ENCODE measurements at places on chromosomes 4 and X. TPM values are rescaled to one million over a fixed set of nuclear protein-coding genes. Genes with fewer than 3 reads are reported as not detected.

Gene SLC39A8
- 8.8 TPM for total RNA-seq

Gene HDAC8
- 22.8 TPM for total RNA-seq

Gene HGFAC
- total RNA-seq = not detected

Gene PPP1R2C
- not detected for total RNA-seq

Gene NUDT11
- 10.3 TPM for total RNA-seq

Gene NPY2R
- under 0.01 TPM for total RNA-seq

Gene STBD1
- total RNA-seq = 2.0 TPM

Gene DKK2
- total RNA-seq = 0.39 TPM

Gene HSFX2
- total RNA-seq = not detected

Gene PDCL2
- not detected for total RNA-seq

Gene ATP8A1
- total RNA-seq = 2.2 TPM

Gene GAGE10
- total RNA-seq = not detected

Gene ETDC
- not detected for total RNA-seq

Gene EREG
- total RNA-seq = 13.5 TPM

Gene USP26
- not detected for total RNA-seq

Gene COL4A6
- total RNA-seq = 1.5 TPM

Gene SLC35A2
- total RNA-seq = 12.7 TPM

Gene MAGEA4
- total RNA-seq = not detected

Gene DSPP
- not detected for total RNA-seq

Gene SPATA18
- 15.4 TPM for total RNA-seq

Gene SHOX
- total RNA-seq = not detected

Gene GASK1B
- total RNA-seq = 57.3 TPM

Gene CXorf65
- total RNA-seq = not detected

Gene RTL5
- 1.1 TPM for total RNA-seq

Gene WDR44
- total RNA-seq = 15.2 TPM

Gene DYNLT3
- 22.8 TPM for total RNA-seq

Gene DAPP1
- total RNA-seq = not detected

Gene NXF2
- not detected for total RNA-seq

Gene UGT2B7
- total RNA-seq = 0.20 TPM

Gene ATOH1
- not detected for total RNA-seq

Gene PRSS12
- total RNA-seq = 4.1 TPM

Gene MPC1L
- not detected for total RNA-seq

Gene SERTM2
- total RNA-seq = not detected

Gene AMER1
- 2.3 TPM for total RNA-seq

Gene TCEAL6
- not detected for total RNA-seq

Gene RAB9B
- total RNA-seq = 0.20 TPM

Gene TLR10
- not detected for total RNA-seq

All from subcutaneous preadipocyte (primary cell).